BE2C (cell line): ENCODE measurements at places on chromosomes 1 and 21.
A peak's percentile ranks its signal among the peaks of the same experiment; 100 is the strongest.

- DNase-seq = no peak
These were observed 6.0 kb upstream of the STMN1 start for GRCh38 chr1:25912076-25912831.

GRCh38 chr1:169120066-169120465, 13.6 kb downstream of the ATP1B1 start:
- DNase-seq = no peak

GRCh38 chr1:119859647-119860046, 36.7 kb downstream of the ADAM30 start:
- DNase-seq = no peak

GRCh38 chr1:36510418-36510817, 27.7 kb upstream of the CSF3R start:
- DNase-seq = no peak

GRCh38 chr1:64006276-64007051, 197.0 kb upstream of the UBE2U start:
- no peak for DNase-seq

DNA sequence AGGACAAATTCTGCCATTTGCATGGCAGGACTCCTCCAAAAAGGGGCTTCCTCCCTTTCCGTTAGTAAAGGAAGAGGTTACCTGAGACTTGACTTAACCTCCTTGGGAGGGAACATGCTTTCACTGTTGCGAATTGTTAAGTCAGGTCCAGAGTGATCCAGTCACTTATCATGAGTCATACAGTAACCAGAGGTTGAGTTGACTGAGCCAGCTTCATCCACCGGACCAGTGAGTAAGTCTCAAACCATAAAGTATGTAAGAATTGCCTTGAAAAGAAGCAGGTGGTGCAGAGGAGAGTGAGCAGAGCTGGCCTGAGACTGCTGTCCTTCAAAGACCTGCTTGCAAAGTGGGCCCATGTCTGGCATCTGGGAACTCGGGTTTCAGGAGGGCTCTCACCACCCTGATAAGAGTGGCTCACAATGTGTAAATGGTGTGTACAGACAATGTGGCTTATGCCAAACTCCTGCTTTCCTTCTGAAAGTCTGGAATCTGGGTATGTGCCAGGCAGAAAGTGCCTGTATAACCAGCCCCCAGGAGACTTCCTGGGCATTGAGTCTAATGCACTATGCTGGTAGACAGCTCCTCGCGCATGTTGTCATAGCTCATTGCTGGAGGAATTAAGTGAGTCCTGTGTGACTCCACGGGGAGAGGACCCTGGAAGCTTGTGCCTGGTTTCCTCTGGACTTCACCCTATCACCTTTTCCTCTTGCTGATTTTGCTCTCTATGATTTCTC, 84.3 kb upstream of the KLHDC7A start:
- DNase-seq = no peak

DNA sequence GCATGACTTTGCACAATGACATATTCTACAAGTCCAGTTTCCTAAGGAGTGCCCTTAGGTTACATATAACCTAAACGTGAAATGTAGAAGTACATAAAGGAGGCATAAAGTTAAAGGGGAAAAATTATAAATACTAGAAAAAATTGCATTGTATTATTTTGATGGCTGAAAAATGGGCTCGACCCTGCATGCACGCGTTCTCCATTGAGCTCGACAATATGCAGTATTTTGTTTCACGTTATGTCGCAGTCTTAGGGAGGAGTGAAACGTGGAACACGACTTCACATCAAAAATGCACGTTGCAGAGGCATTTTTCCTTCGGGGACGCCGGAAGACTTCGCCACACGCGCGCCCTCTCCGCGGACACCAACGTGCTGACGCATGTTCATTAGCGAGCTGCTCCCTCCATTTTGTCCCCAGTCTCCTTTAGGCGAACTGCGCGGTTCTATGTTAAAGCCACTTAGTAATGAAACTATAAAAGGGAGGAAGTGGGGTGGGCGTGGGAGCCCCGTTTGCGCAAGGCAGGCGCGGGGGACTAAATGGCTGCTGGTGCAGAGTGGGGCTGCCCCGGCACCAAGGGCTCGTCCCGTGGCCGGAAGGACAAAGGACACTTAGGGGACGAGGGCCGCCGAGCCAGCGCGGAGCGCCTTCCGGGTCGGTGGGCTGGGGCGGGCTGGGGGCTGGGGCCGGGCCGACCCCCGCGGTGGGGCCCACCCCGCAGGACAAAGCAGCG, 749 bp upstream of the COX20 start:
- peak; percentile 96 for DNase-seq

- DNase-seq = no peak
These were observed 2.8 kb downstream of the TNFRSF8 start for GRCh38 chr1:12065872-12066271.

DNA sequence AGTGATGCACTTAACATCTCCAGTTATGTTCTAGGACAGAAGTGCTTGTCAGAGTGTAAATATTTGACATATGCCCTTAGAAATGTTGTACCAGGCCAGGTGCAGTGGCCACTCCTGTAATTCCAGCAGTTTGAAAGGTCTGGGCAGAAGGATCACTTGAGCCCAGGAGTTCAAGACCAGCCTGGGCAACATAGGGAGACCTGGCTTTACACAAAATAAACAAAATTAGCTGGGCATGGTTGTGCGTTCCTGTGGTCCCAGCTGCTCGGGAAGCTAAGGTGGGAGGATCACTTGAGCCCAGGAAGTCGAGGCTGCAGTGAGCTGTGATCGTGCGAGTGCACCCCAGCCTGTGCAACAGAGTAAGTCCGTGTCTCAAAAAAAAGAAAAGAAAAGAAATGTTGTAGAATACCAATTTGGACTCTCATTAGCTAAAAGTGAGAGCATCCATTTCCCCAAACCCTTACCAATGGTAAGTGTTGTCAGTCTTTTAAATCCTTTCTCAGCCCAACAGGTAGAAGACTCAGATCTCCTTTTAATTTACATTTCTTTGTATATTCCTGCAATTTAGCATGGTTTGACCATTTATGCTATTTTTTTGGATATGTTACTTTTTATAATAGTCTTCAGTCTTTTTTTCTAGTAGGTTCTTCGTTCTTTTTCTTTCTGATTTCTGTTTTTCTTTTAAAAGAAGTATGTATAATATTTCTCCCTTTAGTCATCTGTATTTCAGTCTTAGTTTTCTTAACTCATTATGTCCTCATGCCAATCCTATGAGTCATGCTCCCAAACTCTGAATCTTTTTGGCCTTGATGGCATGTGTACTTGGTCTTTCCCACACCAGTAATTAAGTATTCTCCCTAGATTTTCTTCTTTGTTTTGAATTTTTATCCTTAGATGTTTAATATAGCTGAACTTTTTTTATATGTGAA, 74.4 kb downstream of the CAMTA1 start:
- no peak for DNase-seq

DNA sequence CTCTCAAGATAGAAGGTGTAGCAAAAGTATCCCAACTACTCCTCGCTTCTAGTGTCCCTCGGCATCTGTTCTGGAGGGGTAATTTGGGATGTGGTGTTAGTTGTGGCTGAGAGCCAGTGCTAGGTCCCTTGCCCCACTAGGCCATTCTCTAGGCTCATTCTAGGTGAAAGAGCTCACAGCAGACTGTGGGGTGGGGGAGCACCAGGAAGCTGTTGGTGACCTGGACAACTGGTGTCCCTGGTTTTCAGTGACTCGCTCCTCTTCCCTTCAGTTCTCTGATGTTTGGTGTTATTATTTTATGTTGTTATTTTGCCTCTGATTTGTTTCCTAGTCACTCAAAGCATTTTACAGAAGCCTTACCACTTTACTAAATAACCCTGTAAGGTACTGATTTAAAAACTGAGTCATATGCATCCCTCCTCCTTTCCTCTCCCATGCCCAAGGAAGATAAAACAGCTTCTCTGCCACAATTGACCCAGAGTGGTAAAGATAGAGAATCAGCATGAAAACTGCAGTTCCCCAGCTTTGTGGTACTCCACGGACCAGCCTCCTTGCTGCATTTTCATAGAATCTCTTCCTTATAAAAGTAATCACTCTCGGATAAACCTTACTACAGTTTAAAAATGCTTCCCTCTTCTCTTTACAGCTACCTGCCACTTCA, 14.1 kb downstream of the DYRK3 start:
- DNase-seq = no peak

- no peak for DNase-seq
These were observed 31.7 kb downstream of the DMAP1 start for GRCh38 chr1:44244986-44245385.

DNA sequence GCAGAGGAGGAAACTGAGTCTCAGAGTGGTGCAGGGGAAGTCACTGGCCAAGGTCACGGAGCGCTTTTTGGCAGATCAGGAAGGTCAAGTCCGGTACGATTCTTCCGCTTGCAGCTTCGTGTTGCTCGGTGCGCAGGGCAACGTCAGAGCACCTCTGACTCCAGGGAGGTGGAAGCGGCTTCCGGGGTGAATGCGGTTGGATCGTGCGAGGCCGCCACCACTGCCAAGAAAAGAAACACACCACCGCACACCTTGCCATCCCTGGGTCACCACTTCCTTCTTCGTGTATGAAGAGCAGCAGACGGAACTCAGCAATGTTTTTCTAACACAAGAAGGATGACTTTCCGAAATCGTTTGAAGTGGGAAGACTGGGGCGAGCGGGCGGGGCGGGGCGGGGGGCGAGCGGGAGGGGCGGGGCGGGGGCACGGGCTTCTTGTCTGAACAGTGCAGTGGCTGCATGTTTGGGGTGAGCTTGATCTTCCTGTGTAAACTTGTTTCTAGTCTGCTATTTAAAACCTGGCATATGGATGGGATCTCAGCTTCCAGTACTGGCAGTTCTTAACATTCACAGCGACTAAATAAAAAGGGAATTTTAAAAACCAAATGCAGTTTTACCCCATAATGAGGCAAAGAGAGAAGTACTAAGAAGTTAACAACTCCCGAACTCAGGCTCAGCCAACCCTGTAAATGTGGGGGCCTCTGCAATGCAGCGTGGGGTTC, 300.0 kb downstream of the RRAGC start:
- no peak for DNase-seq

DNA sequence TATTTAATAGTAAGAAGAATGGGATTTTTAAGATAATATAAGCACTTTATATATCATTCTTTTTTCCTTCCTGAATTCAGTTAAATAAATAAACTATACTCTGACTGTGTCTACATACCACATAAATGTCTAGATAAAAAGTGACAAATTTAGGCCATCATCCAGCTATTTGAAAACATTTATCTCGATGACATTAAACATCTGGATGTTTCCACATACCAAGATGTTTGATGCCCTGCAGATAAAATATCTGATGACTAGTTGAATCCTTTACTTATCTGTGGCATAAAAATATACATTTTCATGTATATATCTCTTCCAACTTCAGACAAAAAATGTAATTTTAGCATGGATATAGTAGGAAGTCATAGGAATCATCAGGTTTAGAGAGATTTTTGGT, 348.3 kb downstream of the DPYD start:
- DNase-seq = no peak

- no peak for DNase-seq
These were observed 45.5 kb upstream of the AIM2 start for GRCh38 chr1:159122005-159122621.

GRCh38 chr1:118290046-118290445, 105.0 kb upstream of the SPAG17 start:
- no peak for DNase-seq

- no peak for DNase-seq
These were observed 16.1 kb downstream of the CSF1 start for GRCh38 chr1:109926662-109927300.
